ENCODE measurements at places on chromosomes 7 and 10.

GRCh38 chr7:83908526-83908925 lies 259.6 kb upstream of the SEMA3E start:
- DNase-seq: no peak

DNA sequence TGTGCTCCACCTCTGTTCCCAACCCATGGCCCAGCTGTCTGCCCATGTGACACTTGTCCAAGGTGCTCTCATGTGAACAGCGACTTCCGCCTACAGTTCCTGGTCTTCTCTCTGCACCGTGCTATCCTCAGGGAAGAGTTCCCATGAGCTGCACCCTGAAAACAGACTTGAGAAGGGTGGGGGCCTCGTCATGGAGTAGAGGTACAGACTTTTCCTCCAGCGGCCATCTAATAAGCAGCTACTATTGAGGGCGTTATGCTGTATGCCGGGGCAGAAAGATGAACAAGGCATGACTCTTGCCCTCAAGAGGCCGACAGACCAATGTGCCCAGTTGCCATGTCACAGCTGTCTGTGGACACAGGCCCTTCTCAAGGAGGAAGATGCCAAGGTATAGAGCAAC lies 25.4 kb upstream of the LYZL1 start:
- DNase-seq: no peak

- DNase-seq: no peak
Measured at GRCh38 chr10:69375307-69376151, 41.2 kb downstream of the TACR2 start.

DNA sequence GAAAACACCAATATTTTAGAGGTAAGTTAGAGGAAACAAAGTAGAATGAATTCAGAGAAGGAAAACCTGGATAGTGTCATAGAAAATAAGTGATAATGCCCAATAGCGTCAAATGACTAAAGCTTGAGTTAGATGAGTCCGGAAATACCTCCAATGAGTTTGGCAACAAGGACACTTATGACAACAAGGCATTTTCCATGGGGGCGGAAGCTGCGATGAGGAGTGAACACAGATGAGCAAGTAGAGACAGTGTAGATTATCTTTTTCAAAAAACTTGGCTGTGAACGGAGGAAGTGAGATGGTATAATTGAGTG lies 383 bp upstream of the R3HCC1L start:
- no peak for DNase-seq

GRCh38 chr7:113608782-113609181 lies 310.0 kb downstream of the PPP1R3A start:
- no peak for DNase-seq

- DNase-seq: no peak
Measured at GRCh38 chr10:865924-866576, 65.5 kb downstream of the LARP4B start.

DNA sequence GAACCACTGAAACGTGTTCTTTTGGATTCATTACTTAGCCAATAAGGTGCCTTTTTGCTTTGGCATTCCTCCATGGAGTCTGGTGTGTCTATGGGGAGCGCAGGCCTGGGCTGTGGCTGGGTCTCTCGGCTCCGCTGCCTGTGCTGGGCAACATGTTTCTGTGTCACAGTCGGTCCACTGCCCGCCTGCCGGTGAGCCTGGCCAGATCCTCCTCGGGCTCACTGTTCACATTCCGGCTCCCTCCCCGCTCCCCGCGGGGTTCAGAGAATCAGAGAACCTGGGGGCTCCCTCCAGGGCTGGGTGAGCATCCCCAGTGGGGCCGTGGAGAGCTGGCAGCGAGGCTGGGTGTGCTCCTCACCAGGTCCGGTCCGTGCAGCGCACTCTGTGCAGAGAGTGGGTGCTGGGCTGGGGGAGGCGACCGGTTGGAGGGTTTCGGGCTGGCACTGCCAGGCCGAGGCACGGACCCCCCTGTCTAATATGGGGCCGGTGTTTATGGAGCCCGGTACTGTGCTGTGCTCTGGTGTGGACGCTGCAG lies 70.4 kb downstream of the INPP5A start:
- no peak for DNase-seq
